ENCODE measurements at places on chromosomes 7 and 10.

GRCh38 chr7:28919510-28919909 is 38.6 kb downstream of the TRIL start:
- DNase-seq, result peak; percentile 15

DNA sequence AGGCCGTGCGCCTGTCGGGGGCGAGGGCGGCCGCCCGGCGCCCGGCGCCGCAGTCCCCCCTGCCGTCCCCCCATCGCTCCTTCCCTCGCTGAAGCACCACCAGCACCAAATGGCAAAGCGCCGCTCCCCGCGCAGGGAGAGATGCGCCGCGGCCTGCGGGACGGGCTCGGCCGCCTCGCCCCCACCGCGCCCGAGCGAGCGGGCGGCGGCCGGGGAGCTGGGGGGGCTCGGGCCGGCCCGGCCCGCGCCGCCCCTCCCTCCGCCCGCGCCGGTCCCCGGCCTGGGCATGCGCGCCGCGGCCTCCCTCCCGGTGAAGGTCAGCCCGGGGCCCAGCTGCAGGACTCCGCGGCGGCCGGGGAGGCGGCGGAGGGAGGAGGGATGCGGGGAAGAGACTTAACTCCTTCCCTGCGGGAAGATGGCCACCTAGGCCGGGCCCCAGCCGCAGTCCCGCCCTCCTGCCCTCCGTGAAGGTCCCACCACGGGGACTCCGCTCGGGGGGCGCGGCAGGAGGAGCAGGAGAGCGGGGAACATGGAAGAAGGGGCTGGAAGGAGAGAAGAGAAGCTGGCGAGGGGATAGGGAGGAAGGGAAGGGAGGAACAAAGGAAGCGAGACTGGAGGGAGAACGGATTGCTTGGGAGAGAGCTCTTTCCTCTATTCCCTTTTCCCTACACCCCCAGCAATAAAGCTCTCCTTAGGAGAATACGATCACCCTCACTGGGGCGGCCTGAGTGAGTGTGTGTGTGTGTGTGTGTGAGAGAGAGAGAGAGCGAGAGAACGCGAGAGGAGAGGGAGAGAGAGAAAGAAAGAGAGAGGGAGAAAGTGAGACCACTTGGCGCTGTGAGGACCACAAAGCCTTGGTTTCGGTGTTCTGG is 3.4 kb upstream of the SMARCD3 start:
- peak; percentile 80 for DNase-seq

DNA sequence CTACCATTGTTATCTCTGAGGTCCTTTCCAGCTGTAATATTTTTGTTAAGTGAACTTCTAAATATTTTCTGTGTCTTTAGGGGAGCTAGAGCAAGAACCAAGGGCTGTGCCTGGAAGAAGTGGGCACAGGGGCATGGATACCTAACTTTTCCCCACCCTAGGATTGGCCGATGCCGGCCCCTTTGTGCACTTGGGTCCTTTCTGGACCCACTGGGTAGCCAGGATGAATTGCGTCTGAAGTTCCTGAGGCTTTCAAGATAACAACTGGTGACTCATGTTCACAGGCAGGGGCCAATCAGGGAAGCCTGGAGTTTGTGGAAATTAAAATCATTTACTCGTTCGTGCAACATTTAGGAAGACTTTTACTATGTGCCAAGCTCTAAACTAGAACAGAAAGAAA is 758 bp downstream of the DPCD start:
- DNase-seq, result peak; percentile 77

- DNase-seq, result no peak
Measured at GRCh38 chr7:41421056-41421455, 281.8 kb downstream of the INHBA start.

- peak; percentile 16 for DNase-seq
Measured at GRCh38 chr10:88490231-88490980, 92.7 kb downstream of the RNLS start.

DNA sequence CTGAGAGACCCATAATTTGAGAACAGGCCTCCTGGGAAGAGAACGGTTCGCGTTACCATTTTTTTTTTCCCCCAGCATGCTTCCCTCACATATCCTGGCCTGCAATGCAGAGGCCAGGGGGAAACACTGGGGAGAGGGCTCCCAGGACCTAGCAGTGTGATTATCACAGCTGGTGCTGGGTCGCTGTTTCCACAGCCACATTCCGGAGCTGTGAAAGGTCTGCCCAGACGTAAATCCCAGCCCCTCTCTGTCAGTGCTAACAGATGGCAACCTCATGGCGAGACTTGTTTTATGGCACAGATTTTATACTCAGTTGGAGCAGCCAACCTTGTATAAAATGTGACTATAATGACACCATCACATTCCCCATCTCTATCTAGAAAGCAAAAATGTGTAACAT is 150.5 kb downstream of the PLXDC2 start:
- DNase-seq, result peak; percentile 78

DNA sequence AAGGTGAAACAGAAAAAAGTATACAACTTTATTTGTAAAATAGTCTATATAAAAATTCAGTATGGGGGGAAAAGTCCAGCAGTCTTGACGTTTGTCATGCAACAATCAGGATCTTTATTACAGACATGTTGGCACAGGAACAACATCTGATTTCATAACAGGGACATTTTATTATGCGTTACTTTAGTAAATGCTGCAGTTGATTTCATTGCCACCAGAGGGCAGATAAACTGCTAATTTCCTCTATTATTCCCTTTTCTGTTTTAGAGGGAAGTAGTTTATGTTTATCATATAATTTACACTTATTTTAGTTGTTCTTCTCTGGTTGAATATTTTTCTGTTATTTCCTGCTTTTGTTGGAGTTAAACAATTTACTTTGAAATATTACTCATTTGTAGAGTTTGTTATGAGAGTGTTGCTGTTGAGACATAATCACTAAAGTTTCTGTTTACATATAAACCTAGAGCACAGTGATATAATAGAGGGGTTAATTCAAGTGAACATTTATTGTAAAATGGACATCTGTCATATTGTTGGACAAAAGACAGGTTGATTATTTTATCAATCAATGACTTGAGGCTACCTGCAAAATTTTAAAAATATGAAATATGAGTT is 3.3 kb downstream of the PLXDC2 start:
- DNase-seq, result peak; percentile 76

GRCh38 chr7:101093906-101094305 is 8.6 kb downstream of the TRIM56 start:
- peak; percentile 72 for DNase-seq

GRCh38 chr7:84824057-84824651 is 362.7 kb downstream of the SEMA3D start:
- no peak for DNase-seq

GRCh38 chr10:651692-652091 is 37.8 kb downstream of the DIP2C start:
- no peak for DNase-seq

DNA sequence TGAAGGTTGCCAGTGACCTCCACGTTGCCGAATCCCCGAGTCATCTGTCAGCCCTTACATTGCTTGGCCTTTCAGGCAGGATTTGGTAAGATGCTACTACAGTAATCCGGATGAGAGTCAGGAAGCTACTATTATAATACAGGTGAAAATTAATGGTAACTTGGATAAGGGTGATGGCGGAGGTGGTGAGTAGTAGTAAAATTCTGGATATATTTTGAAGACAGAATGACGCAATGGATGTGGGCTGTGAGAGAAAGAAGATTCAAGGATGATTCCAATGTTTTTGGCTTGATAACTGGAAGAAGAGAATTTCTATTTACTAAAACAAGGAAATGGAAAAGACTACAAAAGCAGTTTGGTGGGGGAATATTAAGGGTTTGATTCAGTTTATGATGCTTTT is 1.4 kb upstream of the DNAJB12 start:
- DNase-seq, result no peak

DNA sequence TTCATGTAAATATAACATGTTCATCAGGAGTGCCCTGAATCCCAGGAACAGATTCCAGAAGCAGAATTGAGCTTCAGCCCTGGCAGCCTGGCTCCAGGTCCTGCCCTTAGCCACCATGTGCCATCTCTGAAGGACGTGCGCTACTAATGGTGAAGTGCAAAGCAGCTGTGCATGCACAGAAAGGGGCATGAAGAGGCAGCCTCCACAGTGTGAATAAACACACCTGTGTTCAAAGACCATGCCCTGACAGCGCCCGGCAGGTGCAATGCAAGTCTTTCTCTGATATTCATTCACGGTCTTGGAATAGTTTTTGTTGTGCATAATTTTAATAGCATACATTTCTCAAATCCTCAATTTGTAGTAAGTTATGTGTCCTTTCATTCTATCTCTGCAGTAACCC is 250.4 kb upstream of the TCERG1L start:
- no peak for DNase-seq

- no peak for DNase-seq
Measured at GRCh38 chr7:108589874-108590273, 20.2 kb downstream of the DNAJB9 start.

DNA sequence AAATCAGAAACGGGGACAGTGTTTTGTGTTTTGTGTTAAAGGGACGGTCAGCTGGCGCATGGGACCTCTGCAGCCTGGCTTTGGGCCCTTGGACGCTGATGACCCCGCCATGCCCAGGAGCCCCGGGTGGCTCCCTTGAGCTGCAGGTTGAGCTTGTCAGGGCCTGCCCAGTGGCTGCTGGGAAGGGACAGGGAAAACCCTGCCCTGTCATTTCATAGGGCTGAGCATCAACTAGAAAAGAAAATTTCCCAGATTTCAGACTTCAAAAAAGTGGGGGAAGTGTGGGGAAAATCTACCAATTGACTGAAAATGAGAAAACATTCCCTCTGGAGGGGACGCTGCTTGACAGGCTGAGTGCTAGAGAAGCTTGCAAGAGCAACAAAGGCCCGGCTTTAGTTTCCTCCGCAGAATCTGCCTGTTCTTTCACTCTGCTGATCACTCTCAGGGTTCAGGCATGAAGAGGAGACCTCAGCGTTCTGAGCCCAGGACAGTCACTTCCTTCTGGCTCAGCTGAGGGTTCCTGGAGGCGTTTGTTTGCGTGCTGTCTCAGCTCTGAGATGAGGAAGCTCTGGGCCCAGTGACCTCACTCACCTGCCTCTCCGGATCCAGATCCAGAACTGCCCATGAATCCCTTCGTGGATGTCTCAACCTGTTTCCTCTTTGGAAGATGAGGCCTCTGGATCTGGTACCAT is 18.6 kb upstream of the DNAJB6 start:
- no peak for DNase-seq

- no peak for DNase-seq
Measured at GRCh38 chr7:76057103-76057812, 9.4 kb downstream of the MDH2 start.

DNA sequence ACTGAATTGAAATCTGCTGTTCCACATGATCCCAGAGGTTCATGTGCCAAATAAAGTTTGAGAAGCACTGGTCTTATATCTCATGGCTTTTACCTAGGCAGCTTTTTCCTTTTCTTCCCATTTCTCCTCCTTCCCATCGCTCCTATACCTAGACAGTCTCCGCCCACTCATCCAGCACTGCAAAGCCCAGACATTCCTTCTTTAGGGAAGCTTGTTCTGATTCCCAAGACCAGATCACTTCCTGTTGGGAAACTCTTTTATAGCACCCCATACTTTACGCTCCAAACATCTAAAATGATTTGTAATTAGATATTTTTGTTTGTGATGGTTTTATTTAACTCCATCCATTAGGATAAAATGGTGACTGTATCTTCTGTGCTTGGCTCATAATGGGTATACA is 75.9 kb downstream of the BMPER start:
- DNase-seq, result no peak

- DNase-seq, result no peak
Measured at GRCh38 chr10:20593649-20594048, 303.5 kb downstream of the NEBL start.

GRCh38 chr10:95236068-95236903 is 42.2 kb downstream of the ACSM6 start:
- peak; percentile 59 for DNase-seq

GRCh38 chr10:43666552-43666951 is 17.9 kb upstream of the ZNF32 start:
- no peak for DNase-seq

DNA sequence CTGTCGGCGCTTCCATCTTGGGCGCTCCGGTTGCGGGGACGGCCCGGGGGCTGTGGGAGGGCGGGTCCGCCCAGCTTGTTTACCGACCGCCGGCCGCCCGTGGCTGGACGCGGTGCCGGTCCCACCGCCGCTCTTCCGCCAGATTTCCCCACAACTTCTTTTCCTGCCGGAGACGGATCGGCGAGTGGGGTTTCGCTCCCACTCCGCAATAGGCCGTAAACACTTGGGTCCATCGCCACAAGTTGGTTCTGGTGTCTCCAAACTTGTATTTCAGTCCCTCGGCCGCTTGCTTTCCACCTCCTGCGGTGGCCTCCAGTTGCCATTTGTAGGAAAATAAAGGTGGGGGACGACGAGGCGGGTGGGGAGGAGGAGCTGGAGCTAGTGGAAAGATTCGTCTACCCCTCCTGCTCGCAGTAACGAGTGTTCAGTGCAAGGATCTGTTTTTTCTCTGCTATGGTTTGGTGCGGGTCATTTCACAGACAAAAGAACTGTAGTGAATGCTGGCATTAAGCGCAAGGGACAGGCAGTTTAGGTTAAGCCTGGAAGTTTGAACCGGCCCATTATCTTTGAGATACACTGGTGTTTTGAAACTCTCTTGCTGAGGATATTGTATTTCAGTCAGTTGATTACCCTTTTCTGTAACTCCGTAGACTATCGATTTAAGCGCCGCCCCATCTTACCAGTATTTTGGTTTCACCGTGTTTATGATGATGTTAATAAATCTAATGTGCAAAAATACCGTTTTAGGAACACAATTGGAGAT is 24.3 kb upstream of the ZRANB1 start:
- DNase-seq, result peak; percentile 63

DNA sequence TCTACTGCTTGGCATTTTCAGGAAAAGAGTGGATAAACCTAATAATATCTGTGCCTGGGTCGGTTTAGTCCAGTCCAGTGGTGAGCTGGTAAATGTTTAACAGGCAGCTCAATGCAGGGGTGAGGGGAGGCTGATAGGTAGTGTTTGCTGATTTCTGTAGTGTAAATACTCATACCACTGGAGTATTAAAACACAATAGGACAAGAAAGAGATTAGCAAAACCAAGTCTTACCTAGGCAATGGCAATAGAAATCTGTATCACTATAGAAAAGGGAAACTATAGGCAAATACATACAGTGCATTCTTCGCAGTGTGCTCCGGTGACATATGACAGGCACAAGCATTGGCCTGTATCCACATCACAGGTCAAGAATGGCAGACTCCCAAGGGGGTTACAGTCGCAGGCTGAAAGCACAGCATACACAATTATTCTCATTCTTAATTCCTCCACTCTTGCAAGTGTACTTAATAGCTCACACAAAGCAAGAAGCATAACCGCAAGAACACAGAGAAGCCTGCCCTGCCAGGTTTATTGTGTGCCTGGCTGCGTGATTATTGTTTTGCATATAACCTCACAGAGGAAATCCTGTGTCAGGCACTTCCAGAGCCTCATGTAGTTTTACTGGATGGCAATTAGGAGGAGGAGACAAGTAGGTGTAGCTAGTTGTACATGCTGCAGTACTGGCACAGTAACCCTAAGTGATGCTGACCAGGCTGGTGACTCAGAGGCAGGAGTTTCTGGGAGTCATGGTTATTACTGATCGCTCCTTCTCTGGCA is 35.0 kb downstream of the LAMB4 start:
- DNase-seq, result peak; percentile 94

GRCh38 chr10:63671317-63671937 is 150.2 kb downstream of the REEP3 start:
- DNase-seq, result peak; percentile 78

GRCh38 chr7:22582863-22583622 is 83.1 kb upstream of the STEAP1B start:
- DNase-seq, result peak; percentile 93
